ENCODE measurements at places on chromosomes 5 and 9. TPM values are rescaled to one million over a fixed set of nuclear protein-coding genes. Genes with fewer than 3 reads are reported as not detected.

DNA sequence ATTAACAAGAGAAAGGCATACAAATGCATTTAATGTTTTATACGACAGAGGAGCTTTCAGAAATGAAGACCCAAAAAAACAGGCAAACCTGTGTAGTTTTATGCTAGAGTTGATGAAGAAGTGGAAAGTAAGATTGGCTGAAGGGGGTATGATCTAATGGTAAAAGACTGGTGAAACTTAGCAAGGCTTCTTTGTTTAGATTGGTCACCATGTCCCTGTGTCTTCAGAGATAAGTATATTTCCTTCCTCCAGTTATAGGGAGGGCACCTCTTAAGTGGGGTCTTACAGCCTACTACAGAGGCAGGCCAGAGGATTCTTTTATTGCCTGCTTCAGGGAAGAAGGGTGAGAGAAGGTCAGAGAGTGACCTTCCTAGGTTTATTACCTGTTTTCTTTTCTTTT, 56.4 kb downstream of the PRKACG start:
- no peak for DNase-seq

Gene CDX1
- not detected for total RNA-seq

DNA sequence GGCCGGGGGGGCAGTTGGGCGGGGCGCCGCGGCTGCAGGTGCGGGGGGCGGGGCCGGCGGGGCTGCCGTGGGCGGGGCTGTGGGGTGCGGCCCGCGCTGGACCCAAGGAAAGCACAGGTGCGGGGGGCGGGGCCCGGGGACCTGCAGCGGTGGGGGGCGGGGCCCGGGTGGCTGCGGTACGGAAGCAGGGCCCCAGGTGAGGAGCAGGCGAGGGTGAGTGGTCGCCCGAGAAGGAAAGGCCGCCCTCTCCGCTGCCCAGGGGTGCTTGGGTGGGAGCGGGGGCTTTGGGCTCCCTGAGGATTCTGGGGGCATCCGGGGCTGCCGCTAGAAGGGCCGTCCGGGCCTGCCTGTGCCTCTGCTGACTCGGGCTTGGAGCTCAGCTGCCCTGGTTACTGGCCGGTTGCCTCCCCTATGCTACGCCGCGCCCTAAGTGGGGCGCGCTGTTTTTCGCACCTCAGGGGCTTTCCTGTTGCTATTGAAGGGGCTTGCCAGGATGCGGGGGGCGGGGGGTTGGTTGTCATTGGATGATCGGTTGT, 767 bp downstream of the RALGPS1 start:
- peak; percentile 61 for DNase-seq

GRCh38 chr9:115141612-115142011, 23.7 kb upstream of the TNC start:
- DNase-seq = peak; percentile 16

- DNase-seq = no peak
These were observed 64.7 kb upstream of the LARP1 start for GRCh38 chr5:154690488-154690887.

DNA sequence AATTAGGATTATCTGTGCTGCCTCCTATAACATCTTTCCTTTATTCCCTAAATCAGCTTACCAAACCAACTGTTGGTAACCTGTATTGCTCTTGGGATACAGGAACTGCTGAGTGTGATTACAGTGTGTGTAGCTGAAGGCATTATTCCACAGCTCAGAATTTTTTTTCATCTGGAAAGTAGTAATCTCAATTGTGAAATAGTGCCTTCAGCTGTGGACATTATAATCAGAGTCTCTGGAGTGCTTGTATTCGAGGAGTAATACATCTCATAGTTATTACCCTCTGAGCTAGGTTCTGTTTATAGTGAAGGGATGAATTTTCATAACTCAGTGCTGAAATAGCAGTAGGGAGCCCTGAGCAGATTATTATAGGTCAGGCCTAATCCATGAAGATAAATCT, 199.5 kb downstream of the MAST4 start:
- DNase-seq = no peak

DNA sequence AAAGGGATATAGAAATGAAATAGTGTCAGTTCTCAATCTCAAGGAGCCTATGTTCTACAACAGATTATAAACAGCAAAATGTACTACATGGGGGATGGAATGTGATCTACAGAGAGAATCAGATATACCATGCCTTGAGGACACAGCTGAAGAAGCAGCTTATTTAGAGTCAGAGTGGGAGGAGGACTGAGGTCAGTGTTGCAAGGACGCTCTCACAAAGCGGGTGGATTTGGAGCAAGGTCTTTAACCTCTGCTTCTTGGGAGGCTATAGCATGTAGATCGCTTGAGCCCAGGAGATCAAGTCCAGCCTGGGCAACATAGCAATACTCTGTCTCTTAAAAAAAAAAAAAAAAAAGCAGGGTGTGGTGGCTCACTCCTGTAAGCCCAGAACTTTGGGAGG, 32.8 kb upstream of the PLIN2 start:
- DNase-seq = no peak

- DNase-seq = peak; percentile 66
These were observed 232.6 kb downstream of the EPB41L4A start for GRCh38 chr5:112186401-112186990.

GRCh38 chr5:56440871-56441740, 208.0 kb upstream of the ANKRD55 start:
- peak; percentile 47 for DNase-seq

Gene PPIC
- total RNA-seq = 14.6 TPM

DNA sequence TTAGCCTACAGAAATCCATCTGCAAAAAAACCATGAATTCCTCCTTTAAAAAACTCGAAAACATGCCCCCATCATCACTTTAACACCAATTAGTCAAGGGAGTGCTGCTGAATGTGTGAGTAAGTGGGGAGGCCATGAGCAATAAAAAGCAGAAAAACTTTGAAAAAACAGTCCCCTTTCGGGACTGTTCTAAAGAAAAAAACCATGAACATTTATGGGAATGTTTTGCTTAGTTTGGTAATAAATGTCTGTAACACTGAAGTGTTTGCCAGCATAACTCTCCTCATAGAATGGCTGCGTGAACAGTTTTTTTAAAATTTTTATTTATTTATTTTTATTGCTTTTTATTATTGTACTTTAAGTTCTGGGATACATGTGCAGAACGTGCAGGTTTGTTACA, 99.4 kb upstream of the TARS1 start:
- DNase-seq = no peak

Gene C8G
- 0.77 TPM for total RNA-seq

DNA sequence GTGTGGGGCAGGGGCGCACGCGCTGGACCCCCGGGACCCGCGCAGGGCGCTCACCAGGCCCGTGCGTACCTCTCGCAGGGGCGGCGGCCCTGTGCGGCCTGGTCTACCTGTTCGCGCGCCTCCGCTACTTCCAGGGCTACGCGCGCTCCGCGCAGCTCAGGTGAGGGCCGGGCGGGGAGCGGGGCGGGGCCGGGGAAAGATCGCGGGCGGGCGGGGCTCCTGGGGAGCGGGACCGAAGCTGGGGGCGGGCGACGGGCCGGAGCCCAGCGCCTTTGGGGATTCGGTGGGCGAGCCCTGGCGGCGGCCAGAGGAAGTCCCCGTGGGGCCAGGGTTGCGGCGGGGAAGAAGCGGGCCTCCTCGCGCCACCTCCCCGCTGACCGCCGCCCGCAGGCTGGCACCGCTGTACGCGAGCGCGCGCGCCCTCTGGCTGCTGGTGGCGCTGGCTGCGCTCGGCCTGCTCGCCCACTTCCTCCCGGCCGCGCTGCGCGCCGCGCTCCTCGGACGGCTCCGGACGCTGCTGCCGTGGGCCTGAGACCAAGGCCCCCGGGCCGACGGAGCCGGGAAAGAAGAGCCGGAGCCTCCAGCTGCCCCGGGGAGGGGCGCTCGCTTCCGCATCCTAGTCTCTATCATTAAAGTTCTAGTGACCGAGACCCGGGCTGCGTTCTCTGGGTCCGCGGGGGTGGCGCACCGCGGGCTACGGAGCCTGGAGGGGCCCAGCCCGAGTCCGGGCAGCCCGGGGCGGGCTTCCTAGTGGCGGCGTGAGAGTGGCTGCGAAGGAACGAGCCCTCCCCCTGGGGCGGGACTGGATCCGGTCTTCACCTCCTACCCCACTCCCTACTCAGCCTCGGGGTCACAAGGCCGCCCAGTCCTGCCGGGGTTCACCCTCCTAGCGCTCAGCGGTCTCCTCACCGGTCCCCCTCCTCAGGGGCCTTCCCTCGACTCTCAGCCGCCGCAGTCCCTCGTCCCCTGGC, 2.4 kb downstream of the LTC4S start:
- DNase-seq = peak; percentile 74

GRCh38 chr5:4983701-4984100, 156.4 kb upstream of the ADAMTS16 start:
- DNase-seq = no peak

Gene NDST1
- 46.1 TPM for total RNA-seq

- DNase-seq = no peak
These were observed 11.5 kb downstream of the NR2F1-AS1 start for GRCh38 chr5:93569300-93570160.
